ENCODE measurements at places on chromosomes 1 and 21.

- no peak for DNase-seq
Observed at GRCh38 chr1:173099166-173099565, 48.4 kb upstream of the TNFSF18 start.

GRCh38 chr1:68201546-68202238 is 30.6 kb downstream of the WLS start:
- DNase-seq: no peak

GRCh38 chr1:186760446-186760845 is 68.3 kb upstream of the PLA2G4A start:
- no peak for DNase-seq

GRCh38 chr1:70034403-70034802 is 171.0 kb downstream of the LRRC40 start:
- peak; percentile 2 for DNase-seq

GRCh38 chr1:155835548-155835947 is 21.5 kb downstream of the GON4L start:
- no peak for DNase-seq

GRCh38 chr1:92877792-92878191 is 46.0 kb downstream of the RPL5 start:
- DNase-seq: no peak
